Heart right ventricle (tissue), 16 donors: ENCODE measurements at places on chromosomes 2 and 18. TPM values are rescaled to one million over a fixed set of nuclear protein-coding genes. Genes with fewer than 3 reads are reported as not detected.

Gene LIPT1
- 9.1 TPM for total RNA-seq

Gene CFC1
- not detected for total RNA-seq

Gene ANKRD30B
- total RNA-seq: not detected

Gene FLACC1
- total RNA-seq: 14.5 TPM

Gene AQP12A
- not detected for total RNA-seq

Gene NYAP2
- not detected for total RNA-seq

- no peaks in the 10 kb centered on the region for H3K36me3 ChIP-seq
- no peak overlapping the region for H3K27ac ChIP-seq
- no peaks in the 10 kb centered on the region for H3K4me1 ChIP-seq
- H3K4me3 ChIP-seq: no peak overlapping the region
- H3K27me3 ChIP-seq: no peaks in the 10 kb centered on the region
Observed at GRCh38 chr2:47251404-47251675, 96.2 kb upstream of the STPG4 start.

- DNase-seq: no peak
- no peaks in the 10 kb centered on the region for H3K27me3 ChIP-seq
- H3K27ac ChIP-seq: no peak overlapping the region
Observed at GRCh38 chr2:29597035-29597434, 324.4 kb downstream of the ALK start.

DNA sequence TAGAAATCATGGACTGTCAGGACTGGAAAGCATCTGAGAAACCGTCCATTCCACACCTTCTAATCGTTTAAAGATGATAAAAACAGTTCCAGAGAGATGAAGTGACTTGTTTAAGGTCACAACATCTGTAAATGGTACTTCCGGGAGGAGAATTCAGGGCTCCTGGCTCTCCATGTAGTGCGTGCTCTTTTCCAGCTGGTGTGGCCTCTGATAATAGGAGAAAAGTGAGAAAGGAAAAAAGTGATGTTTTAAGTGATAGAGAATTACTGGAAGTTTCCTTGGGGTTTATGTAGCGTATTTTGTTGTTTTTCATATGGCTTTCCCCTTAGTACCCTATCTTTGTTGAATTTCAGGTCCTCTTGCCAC lies 663 bp downstream of the C2orf49 start:
- peak overlapping the region; percentile 78 for H3K4me3 ChIP-seq
- peaks cover 26% of the 10 kb centered on the region for H3K4me1 ChIP-seq
- no peak for DNase-seq
- no peaks in the 10 kb centered on the region for H3K36me3 ChIP-seq
- H3K27me3 ChIP-seq: no peaks in the 10 kb centered on the region

- no peaks in the 10 kb centered on the region for H3K27me3 ChIP-seq
- no peaks in the 10 kb centered on the region for H3K4me1 ChIP-seq
- no peak overlapping the region for H3K27ac ChIP-seq
- no peaks in the 10 kb centered on the region for H3K36me3 ChIP-seq
- no peak overlapping the region for H3K4me3 ChIP-seq
Observed at GRCh38 chr2:47616506-47616905, 166.4 kb upstream of the MSH6 start.

DNA sequence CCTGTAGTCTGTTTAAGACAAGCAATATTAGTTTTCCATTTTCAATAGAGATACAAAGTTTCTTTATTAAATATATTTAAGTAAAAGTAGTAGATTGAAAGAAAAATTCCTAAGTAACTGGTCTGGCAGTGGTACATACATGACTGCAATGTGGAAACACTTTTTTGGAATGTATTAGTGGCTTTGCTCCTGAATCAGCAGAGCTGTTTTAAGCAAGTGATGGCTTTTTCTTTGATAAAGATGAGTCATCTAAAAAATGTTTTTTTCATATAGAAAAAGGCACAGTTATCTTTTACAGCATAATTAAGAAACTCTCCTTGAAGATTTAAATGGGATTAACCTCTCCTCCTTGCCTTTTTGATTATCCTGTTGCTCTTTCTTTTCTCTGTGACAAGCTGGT lies 34.9 kb downstream of the KDM3A start:
- peaks cover 43% of the 10 kb centered on the region for H3K4me1 ChIP-seq
- no peak for DNase-seq
- peaks cover 99% of the 10 kb centered on the region for H3K36me3 ChIP-seq
- no peak overlapping the region for H3K4me3 ChIP-seq
- peak overlapping the region; percentile 20 for H3K27ac ChIP-seq

DNA sequence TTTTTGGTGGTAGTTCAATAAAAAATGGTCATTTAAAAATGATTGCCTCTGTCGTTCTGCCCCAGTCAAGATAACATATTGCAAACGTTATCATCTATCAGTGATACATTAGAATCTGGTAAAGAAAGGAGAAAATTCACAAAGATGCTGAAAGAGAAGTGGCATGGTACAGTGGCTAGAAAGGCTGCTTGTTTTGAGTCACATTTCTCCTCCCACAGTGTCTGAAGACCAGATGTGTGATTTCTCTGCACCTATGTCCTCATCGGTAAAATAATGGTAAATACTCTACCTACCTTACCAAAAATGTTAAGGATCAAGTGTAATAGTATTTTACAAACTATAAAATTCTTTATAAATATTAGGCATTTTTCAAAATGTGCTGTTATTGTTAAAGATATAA lies 76.1 kb upstream of the NOSTRIN start:
- peaks cover 37% of the 10 kb centered on the region for H3K4me1 ChIP-seq
- H3K27ac ChIP-seq: no peak overlapping the region
- no peak for DNase-seq
- H3K27me3 ChIP-seq: no peaks in the 10 kb centered on the region
- no peak overlapping the region for H3K4me3 ChIP-seq

GRCh38 chr2:40160751-40161218 lies 291.1 kb downstream of the SLC8A1 start:
- DNase-seq: no peak
- H3K4me1 ChIP-seq: peaks cover 18% of the 10 kb centered on the region
- H3K36me3 ChIP-seq: peaks cover 88% of the 10 kb centered on the region
- H3K4me3 ChIP-seq: no peak overlapping the region
- H3K27ac ChIP-seq: no peak overlapping the region

- no peaks in the 10 kb centered on the region for H3K27me3 ChIP-seq
- H3K4me1 ChIP-seq: no peaks in the 10 kb centered on the region
- H3K27ac ChIP-seq: no peak overlapping the region
- H3K4me3 ChIP-seq: no peak overlapping the region
- DNase-seq: peak; percentile 62
Observed at GRCh38 chr2:16330982-16331381, 334.7 kb downstream of the CYRIA start.

DNA sequence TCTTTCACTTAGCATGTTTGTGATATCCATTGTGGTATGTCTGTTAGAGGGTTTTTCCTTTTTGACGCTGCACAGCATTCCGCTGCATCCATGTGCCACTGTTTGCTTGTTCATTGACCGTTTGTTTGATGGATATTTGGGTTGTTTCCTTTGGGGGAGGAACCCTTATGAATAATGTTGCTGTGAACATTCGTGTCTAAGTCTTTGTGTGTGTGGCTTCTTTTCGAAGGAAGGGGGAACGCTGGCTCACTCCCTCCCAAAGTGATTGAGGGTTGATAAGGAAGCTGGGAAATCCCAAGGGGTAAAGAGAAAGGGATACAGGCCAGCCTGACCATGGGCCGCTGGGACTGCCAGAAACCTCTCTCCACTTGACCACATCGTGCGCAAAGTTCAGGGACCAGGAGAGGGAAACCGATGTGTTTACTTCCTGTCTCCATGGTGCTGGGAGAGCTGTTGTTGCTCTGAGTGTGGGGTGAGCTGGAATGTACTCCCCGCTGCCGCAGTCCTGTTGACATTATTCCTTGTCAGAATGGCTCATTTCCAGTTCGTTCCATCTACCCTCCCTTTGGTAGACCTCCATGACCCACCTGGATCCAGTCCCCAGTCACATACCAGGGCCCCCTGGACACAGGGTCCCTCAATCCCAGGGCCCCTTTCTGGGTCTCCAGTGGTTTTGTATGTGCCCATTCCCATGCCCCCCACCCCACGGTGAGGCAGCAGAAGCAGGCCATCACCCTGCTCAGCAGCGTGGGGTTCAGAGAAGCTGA lies 39.6 kb downstream of the HS1BP3 start:
- H3K36me3 ChIP-seq: no peaks in the 10 kb centered on the region
- peaks cover 45% of the 10 kb centered on the region for H3K4me1 ChIP-seq
- H3K27ac ChIP-seq: peak overlapping the region; percentile 63
- DNase-seq: peak; percentile 94
- no peaks in the 10 kb centered on the region for H3K27me3 ChIP-seq

GRCh38 chr2:6924924-6925409 lies 7.8 kb downstream of the RNF144A start:
- H3K36me3 ChIP-seq: no peaks in the 10 kb centered on the region
- H3K4me3 ChIP-seq: no peak overlapping the region

- H3K27ac ChIP-seq: no peak overlapping the region
- no peaks in the 10 kb centered on the region for H3K27me3 ChIP-seq
- no peak overlapping the region for H3K4me3 ChIP-seq
- H3K36me3 ChIP-seq: no peaks in the 10 kb centered on the region
- H3K4me1 ChIP-seq: peaks cover 8% of the 10 kb centered on the region
Observed at GRCh38 chr18:48304906-48305693, 104.1 kb downstream of the ZBTB7C start.

DNA sequence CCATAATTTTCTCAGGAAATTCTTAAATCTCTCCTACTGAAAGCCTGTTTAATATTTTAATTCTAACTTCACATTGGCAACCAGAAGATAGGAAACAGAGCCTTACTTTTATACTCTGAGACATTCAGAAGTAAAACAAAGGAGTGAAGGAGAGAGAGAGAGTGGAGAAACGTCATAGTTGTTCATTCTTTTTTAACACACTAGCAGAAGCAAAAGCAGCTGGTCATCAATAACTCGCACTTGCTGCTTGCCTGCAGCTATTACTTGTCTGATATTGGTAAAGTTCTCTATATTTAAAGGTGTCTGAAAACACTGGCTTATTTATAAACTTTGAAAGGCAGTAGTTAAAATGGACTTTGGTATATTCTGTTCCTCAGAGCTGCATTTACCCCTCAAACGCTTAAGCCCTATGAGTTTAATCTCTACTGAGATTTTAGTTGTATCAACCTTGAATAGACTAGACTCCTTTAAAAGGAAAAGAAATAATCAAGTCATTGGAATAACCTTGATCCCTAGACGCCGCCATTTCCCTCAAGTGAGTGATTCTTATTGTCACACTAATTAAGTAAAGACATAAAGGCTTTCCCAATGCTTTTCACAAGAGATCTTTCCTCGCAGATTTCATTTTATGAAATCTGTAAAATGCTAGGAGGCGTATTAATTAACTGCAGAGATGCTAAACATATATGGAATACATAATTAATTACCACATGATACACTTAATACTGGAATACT lies 182.0 kb downstream of the PID1 start:
- no peak for DNase-seq
- peak overlapping the region; percentile 4 for H3K27ac ChIP-seq
- no peaks in the 10 kb centered on the region for H3K36me3 ChIP-seq
- H3K4me3 ChIP-seq: no peak overlapping the region
- H3K27me3 ChIP-seq: no peaks in the 10 kb centered on the region
- peaks cover 39% of the 10 kb centered on the region for H3K4me1 ChIP-seq

GRCh38 chr2:151762694-151763093 lies 28.4 kb upstream of the NEB start:
- H3K4me3 ChIP-seq: no peak overlapping the region
- no peaks in the 10 kb centered on the region for H3K27me3 ChIP-seq
- H3K4me1 ChIP-seq: peaks cover 5% of the 10 kb centered on the region
- no peaks in the 10 kb centered on the region for H3K36me3 ChIP-seq
- H3K27ac ChIP-seq: no peak overlapping the region

DNA sequence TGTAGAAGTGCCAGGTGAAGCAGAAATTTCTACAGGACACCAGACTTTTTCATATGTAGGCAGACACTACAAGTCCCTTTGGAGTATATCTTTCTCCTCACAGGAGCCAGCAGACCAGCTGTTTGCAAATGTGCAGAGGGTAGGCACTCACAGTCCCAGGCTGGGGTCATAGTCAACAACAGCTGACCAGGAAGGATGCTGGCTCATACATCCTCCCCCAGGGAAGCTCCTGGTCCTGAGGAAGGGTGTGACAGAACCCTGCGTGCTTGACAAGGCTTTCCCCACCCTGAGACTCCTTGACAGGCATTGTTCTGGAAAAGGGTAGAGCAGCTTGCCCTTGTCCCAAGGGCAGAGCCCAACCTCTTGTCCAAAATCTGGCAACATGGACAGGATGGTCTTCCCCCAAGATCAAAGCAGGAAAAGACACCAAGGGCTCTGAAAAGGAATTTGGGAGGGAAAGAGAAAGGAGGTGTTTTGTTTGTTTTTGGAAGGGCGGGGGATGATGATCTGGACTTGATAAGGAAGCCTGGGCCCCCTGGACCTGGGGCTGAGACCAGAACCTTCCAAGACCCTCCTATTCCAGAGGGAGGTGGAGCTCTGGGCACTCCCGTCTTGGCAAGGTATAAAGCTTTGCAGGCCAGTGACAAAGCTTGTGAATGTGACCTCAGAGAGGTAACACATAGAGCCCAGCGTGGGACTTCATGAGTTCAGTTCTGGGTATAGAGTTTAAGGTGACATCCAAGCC lies 87.1 kb downstream of the GFPT1 start:
- no peak overlapping the region for H3K4me3 ChIP-seq
- no peaks in the 10 kb centered on the region for H3K27me3 ChIP-seq
- H3K27ac ChIP-seq: no peak overlapping the region
- no peaks in the 10 kb centered on the region for H3K36me3 ChIP-seq
- no peak for DNase-seq

GRCh38 chr2:98464772-98465310 lies 20.2 kb downstream of the INPP4A start:
- no peak overlapping the region for H3K4me3 ChIP-seq
- no peak for DNase-seq
- H3K27ac ChIP-seq: peak overlapping the region; percentile 86
